Stimulated activated CD8-positive, alpha-beta memory T cell treated with anti-CD3 and anti-CD28 coated beads, Interleukin-15, amount 100 ng/mL, for 4 hours (primary cell): ENCODE measurements at places on chromosomes 1 and 21.

GRCh38 chr1:205593532-205593931 is 38.3 kb downstream of the ELK4 start:
- DNase-seq, result no peak

- no peak for DNase-seq
These were observed 40.0 kb downstream of the S1PR1 start for GRCh38 chr1:101276818-101277217.

DNA sequence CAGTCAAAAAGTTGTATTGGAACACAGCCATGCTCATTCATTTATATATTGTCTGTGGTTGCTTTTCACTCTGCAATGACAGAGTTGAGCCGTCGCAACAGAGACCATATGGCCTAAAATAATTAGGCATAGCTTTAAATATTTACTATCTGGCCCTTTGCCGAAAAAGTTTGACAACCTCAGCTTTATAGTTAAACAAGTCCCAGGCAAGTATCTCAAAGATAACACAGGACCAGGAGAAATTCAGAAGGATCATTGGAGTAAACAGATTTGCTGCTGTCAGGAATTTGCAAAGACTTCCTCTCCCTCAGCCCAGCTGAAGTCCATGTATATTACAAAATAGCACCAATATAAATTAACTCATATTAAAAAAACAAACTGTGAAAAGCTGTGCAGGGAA is 34.4 kb downstream of the NID1 start:
- DNase-seq, result no peak

- no peak for DNase-seq
These were observed 23.6 kb downstream of the DIP2A start for GRCh38 chr21:46482225-46482845.

GRCh38 chr1:244709076-244709475 is 56.1 kb downstream of the DESI2 start:
- DNase-seq, result no peak

GRCh38 chr1:41325801-41326200 is 35.4 kb upstream of the FOXO6 start:
- no peak for DNase-seq

GRCh38 chr1:46409063-46409372 is 14.9 kb downstream of the FAAH start:
- DNase-seq, result no peak

- no peak for DNase-seq
These were observed 65.9 kb upstream of the TIAM1 start for GRCh38 chr21:31409831-31410487.

GRCh38 chr1:181661569-181661968 is 178.3 kb downstream of the CACNA1E start:
- no peak for DNase-seq

- no peak for DNase-seq
These were observed 86.8 kb downstream of the KCNJ6 start for GRCh38 chr21:37829447-37829846.

DNA sequence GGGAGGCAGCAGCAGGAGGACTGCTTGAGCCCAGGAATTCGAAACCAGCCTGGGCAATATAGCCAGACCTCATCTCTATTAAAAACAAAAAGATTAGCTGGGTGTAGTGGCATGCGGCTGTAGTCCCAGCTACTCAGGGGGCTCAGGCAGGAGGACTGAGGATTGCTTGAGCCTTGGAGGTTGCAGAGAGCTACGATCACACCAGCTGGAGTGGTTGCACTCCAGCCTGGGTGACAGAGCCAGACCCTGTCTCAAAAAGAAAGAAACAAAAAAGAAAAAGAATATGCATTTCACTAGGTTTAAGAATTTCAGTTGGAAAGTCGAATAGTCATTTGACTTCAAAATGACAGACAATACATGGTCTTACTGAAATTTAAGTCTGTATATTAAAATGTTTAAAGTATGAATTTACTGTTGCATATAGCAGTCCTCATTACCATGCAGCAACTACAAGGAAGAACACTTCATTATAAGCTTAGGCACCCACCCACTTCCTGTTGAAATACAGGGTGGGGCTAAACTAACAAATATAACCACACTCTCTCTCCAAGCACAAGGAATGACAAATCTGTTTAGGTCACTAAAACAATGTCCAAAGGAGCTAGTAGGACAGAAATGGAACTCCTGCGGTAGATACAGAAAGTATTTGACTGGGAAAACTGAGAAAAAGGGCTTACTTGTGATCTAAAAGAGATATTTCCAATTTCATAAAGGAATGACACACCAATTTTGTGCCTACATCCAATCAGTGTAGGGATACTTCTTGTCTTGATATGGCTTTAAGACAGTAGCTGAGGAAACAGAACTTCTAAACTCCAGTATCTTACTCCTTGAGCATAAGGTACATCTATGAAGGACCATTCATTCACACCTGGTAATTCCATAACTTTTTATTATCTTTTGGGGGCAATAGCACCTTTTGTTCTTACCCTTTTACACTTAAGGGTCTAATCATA is 44.1 kb downstream of the GPR3 start:
- DNase-seq, result no peak

DNA sequence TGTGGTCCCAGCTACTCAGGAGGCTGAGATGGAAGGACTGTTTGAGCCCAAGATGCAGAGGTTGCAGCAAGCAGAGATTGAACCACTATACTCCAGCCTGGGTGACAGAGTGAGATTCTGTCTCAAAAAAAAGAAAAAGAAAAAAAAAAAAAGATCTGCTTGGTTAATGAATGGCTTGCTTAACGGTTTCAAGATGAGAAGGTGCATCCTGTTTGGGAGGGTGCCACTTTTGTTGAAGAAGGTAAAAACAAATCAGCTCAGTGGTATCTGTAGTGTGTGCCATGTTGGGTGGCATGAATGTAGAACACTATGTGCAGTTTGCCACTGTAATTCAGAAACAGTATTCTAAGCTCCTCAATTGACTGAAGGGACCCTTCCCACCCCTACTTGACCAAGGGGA is 94.9 kb upstream of the ETV3 start:
- DNase-seq, result no peak

- DNase-seq, result no peak
These were observed 95.2 kb downstream of the ZP4 start for GRCh38 chr1:237795558-237795957.

DNA sequence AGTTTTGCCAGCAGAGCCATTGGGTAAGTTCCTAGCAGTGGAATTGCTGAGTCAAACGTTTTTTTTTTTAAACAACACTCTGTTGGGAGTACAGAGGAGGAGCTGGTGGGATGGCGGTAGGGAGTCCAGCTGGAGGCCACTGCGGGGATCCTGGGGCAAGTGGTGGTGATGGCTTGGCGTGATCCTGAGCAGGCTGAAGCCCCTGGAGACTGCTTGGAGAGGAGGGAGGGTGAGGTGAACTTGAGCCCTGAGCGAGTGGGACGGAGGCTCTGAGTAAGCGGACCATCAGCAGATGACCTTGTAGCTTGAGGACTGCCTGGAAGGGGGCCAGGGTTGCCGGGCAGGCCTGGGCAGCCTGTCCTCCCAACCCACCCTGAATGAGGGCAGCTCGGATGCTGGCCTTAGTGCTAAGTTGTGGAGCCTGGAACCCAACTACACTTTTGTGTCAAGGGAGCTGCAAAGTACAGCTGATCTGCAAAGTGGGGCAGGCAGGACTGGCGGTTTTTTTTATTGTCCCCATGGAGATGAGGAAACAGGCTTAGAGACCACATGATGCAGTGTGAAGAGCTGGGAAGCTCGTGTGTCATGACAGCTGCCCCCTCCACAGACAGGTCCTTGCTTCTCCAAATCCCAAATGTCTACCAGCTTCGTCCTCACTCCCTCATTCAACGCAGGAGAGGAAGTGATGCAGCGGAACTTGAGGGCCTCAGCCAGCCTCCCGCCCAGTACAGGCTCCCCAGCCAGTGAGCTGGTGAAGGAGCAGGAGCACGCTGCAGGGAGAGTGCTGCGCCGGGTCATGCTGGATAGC is 20.2 kb downstream of the MRPL37 start:
- no peak for DNase-seq

DNA sequence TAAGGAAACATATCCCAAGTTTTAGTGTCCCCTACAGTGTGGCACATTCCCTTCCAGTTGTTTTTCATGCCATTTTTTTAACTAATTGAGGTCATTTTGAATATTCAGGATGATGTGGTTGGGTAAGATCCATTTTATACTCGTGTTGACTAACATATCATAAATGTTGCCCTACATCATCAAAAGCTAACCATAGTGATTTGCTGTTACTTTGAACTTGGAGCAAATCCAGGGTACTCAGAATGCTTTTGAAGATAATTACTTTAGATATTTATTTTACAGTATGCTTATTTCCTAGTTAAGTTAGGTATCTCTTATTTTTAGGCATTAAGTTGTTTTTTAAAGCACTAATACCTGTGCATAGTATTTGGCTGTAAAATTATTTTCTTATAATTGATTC is 57.8 kb downstream of the DYRK1A start:
- DNase-seq, result no peak

DNA sequence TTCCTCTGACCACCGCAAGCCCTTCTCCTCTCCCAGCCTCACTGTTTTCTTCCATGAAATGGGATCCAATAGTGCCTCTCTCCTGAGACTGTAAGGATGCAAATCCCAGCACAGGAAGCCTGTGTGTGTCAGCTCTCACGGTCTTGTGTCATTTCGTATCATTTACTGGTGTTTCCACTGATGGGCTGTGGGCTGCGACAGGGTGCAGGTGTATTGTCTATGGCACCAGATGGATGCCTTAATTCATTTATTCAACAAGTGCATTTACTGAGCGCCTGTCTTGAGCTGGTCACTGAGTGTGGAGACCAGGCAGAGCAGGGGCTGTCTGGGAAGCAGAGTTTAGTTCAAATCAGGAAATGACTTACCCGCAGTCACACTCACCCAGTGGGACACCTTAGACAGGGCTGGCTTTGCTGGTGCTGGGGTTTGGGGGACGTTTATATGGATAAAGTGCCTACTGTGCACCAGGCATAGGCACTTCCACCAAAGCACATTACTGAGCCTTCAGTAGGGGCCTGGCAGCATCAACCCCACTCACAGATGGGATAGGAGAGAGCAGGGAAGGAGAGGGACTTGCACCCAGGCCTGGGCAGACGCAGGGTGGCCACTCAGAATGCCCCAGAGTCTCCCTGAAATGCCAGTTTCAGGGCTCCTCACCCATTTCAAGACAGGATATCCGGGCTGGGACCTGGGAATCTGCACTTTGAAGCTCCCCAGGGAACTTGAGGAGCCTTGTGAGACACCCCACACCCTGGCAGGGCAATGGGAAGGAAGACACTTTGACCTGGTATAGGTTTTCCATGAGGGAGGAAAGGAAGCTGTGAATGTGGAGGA is 398.9 kb downstream of the MATN1 start:
- no peak for DNase-seq
